ENCODE measurements at places on chromosomes 6 and 20. TPM values are rescaled to one million over a fixed set of nuclear protein-coding genes. Genes with fewer than 3 reads are reported as not detected.

- no peak for DNase-seq
These were observed 141.0 kb downstream of the HACE1 start for GRCh38 chr6:104718672-104719071.

DNA sequence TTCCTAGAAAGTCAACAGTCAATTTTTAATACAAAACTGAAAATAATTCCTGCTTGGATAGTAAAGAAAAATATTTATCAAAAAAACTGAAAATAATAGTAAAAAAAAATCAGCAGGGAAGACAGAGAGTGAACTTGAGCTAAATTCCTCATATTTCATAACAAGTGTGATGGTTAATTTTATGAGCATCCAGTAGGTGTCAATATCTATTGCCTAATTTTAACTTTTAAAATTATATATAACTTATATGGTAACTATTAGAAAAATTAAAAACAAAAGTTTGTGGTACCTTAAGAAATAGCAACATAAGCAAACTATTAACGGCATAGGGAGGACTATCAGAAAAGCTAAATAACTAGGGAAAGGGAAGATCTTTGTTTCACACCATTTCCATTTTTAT lies 2.1 kb downstream of the EPM2A start:
- DNase-seq, result no peak

GRCh38 chr6:18985996-18986395 lies 598.8 kb downstream of the RNF144B start:
- no peak for DNase-seq

DNA sequence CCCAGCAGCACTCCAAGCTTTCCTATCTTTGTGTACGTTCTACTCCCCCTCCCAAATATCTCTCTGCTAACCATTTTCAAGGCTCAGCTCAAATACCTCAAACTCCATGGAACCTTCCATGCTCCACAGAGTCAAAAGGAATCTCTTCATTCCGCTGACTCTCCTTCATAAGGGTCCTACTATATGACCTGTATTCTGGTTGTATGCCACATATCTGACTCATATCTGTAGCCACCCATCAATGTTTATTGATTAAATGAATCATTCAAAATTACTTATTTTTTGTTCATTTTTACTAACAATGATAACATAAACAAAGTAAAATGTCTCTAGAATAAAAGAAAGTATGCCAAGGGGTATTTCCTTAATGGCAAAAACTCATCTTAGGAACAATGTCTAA lies 123.2 kb downstream of the ARHGAP18 start:
- DNase-seq, result no peak

The MUCL3 gene
- total RNA-seq, result not detected

Data from posterior vena cava (tissue), 2 donors.